ENCODE measurements at places on chromosomes 6 and 20. TPM values are rescaled to one million over a fixed set of nuclear protein-coding genes. Genes with fewer than 3 reads are reported as not detected.

GRCh38 chr6:116461932-116462885, 1.0 kb downstream of the CALHM6 start:
- H3K36me3 ChIP-seq, result no peaks in the 10 kb centered on the region
- peak overlapping the region; percentile 50 for H3K4me3 ChIP-seq
- peak; percentile 42 for DNase-seq
- H3K27ac ChIP-seq, result no peak overlapping the region

- peaks cover 10% of the 10 kb centered on the region for H3K27me3 ChIP-seq
- no peak overlapping the region for H3K4me3 ChIP-seq
- no peaks in the 10 kb centered on the region for H3K36me3 ChIP-seq
- no peak for DNase-seq
- H3K4me1 ChIP-seq, result no peaks in the 10 kb centered on the region
Measured at GRCh38 chr20:52231230-52231746, 39.7 kb upstream of the ZFP64 start.

DNA sequence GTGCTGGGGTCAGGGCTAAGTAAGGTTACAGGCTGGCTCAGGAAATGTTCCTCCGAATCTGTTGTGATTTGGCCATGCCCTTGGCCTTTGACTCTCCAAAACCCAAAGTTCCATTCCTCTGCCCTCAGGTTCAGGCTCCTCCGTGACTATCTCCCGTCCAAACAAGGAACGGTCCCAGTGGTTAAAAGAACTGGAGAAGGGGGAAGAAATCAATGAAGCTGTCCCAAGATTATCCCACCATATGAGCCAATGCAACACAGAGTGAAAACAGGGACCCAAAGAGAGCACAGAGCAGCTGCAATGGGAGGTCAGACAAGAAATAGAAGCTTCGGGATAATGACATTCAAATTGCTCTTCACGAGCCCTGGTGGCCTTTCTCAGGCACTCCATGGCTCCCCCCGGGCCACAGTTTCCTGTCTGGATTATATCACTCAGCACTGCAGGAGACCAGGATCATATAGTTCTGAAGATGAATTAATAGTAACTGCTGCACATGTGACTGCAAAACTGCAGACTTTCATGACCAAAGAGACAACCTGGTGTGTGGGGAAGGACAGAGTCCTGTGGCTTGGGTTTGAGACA, 211.3 kb downstream of the ZNF217 start:
- no peak for DNase-seq
- H3K4me3 ChIP-seq, result no peak overlapping the region
- H3K4me1 ChIP-seq, result peaks cover 11% of the 10 kb centered on the region
- no peaks in the 10 kb centered on the region for H3K27me3 ChIP-seq

DNA sequence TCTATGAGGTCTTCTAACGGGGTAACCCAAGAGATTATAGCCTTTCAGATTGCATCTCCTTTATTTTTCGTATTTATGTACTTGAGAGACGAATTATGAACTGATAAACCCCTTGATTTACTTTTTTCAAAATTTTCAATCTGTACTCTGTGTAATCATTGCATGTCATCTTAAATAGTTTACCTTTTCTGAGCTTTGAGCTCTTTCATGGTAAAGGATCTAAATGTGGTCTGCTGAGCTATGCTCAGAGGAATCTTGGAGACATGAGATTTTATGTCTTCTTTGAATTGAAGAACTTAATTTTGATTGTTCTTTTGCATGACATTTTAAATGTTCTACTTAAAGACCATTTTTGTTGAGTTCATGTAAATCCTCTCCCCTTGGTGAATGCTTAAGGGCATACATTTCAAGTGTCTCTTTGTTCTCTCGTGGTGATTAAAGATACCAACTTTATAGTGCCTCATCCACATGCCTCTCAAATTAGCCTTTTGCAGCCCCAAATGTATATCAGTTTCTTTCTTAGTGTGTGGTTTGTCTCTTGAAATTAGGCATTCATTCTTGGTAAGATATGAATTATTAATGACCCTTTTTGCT, 116.3 kb upstream of the SCGN start:
- H3K4me3 ChIP-seq, result no peak overlapping the region
- no peaks in the 10 kb centered on the region for H3K27me3 ChIP-seq
- no peak overlapping the region for H3K27ac ChIP-seq
- peaks cover 3% of the 10 kb centered on the region for H3K36me3 ChIP-seq

The SEMG1 gene
- total RNA-seq, result not detected

DNA sequence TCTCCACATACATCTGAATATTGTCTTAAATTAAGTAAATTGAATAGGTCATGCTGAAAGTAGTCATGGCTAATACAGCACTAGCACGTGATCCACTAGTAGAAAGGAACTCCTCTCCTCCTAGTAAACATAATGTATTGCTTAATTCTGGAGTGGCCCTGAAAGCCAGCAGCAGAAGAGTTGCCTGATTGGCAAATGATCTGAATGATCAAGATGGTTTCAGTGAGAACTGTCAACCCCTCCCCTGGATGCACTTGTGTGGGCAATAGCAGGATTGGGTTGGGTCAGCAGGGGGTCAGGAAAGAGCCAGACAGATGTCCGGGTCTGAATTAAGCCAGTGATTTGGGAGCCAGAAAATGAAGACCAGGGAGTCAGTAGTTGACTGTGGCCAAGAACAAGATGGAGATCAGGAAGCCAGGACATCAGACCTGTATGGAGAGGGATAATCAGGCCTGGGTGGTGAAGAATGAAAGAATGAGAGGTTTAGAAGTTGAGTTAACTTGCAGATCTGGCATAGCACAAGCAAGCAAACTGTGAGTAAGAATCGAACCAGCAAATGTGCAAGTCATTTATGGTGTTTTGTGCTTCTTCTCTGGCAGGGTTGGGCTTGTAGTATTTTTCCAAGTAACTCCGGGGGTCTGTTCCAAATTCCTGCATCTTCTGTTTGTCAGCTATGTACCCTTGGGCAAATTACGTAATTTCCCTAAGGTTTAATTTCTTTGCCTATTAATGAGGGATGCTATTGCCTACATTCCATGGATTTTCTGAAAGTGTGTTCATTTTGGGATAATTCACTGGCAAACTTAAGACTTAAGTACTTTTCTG, 304.9 kb downstream of the CD109 start:
- H3K27ac ChIP-seq, result no peak overlapping the region
- H3K4me1 ChIP-seq, result no peaks in the 10 kb centered on the region
- no peak overlapping the region for H3K4me3 ChIP-seq
- H3K27me3 ChIP-seq, result no peaks in the 10 kb centered on the region
- no peak for DNase-seq
- H3K36me3 ChIP-seq, result no peaks in the 10 kb centered on the region

DNA sequence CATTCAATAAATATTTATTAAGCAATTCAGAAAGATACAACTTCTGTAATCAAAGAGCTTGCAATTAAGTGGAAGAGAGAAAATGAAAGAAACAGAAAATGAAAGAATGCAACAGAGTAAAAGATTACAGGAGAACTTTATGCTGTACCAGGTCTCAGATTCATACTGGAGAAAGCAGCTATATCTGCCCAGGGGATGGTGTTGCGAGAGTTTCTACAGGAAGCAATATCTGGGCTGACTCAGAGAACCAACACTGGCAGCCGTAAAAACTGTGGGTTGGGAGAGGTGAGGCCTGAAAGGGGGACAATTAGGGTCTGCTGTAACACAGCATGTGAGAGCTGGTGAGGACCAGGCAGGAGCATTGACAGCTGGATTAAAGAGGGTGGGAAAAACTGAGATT, 256.7 kb upstream of the TCF21 start:
- H3K27me3 ChIP-seq, result no peaks in the 10 kb centered on the region
- no peak overlapping the region for H3K4me3 ChIP-seq
- DNase-seq, result no peak
- no peaks in the 10 kb centered on the region for H3K36me3 ChIP-seq
- no peak overlapping the region for H3K27ac ChIP-seq

- H3K4me3 ChIP-seq, result peak overlapping the region; percentile 97
- H3K4me1 ChIP-seq, result peaks cover 61% of the 10 kb centered on the region
- no peak for DNase-seq
- peaks cover 8% of the 10 kb centered on the region for H3K36me3 ChIP-seq
- H3K27me3 ChIP-seq, result peaks cover 24% of the 10 kb centered on the region
Measured at GRCh38 chr6:26536571-26537159, 1.5 kb upstream of the HMGN4 start.

DNA sequence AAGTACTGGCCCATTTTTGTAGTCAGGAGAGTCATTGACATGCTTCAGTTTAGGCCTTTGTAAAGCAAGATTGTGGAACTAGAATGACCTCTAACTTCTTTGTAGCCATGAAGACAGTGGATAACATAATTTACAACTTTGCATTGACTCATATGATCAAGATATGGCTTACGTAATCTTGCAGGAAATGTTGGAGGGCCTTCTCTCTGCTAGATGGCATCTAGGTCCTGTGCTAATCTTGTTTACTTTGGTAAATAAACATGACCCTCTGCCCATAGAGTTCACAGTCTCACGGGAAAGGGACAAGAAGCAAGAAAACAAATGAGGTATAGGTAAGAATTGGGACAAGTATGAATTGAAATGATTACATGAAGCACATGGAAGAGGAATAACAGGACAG, 355.2 kb upstream of the ARID1B start:
- H3K27me3 ChIP-seq, result no peaks in the 10 kb centered on the region
- H3K4me1 ChIP-seq, result no peaks in the 10 kb centered on the region
- H3K36me3 ChIP-seq, result peaks cover 8% of the 10 kb centered on the region

The SNAP25 gene
- 9.2 TPM for total RNA-seq

GRCh38 chr6:115067690-115068447, 725.0 kb upstream of the HS3ST5 start:
- no peak overlapping the region for H3K27ac ChIP-seq
- no peak overlapping the region for H3K4me3 ChIP-seq
- H3K36me3 ChIP-seq, result no peaks in the 10 kb centered on the region
- no peaks in the 10 kb centered on the region for H3K4me1 ChIP-seq
- H3K27me3 ChIP-seq, result no peaks in the 10 kb centered on the region

Measured in neural crest cell (in vitro differentiated cells).